ENCODE measurements at places on chromosomes 11 and 22.

DNA sequence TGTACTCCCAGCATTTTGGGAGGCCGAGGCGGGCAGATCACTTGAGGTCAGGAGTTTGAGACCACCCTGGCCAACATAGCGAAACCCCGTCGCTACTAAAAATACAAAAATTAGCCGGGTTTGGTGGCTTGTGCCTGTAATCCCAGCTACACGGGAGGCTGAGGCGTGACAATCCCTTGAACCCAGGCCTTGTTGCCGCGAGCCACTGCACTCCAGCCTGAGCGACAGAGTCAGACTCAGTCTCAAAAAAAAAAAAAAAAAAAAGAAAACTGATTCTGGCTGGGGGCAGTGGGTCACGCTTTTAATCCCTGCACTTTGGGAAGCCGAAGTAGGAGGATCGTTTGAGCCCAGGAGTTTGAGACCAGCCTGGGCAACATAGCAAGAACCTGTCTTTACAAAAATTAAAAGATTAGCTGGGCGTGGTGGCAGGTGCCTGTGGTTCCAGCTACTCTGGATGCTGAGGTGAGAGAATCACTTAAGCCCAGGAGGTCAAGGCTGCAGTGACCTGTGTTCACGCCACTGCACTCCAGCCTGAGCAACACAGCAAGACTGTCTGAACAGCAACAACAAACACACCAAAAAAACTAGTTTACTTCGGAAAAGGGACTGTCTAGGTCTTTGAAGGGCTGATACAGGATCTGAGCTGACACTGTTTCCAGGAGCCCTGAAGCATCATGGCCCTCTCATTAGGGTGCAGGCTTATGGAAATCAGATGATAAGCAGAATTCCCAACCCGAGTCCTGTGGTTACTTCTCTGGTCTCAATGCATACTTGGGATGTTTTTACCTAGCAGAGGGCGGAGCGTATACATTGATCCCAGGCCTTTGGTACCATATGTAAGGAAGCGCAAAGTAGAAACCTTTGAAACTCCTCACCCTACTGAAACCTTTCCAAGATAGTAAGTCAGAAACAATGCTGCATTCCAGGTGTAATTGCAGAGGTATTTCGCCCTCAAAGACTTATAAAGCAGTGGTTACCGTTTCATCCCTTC lies 1.8 kb upstream of the CHKB start:
- no peak for DNase-seq

- no peak for DNase-seq
These were observed 1.2 kb downstream of the P2RX3 start for GRCh38 chr11:57339328-57339727.

DNA sequence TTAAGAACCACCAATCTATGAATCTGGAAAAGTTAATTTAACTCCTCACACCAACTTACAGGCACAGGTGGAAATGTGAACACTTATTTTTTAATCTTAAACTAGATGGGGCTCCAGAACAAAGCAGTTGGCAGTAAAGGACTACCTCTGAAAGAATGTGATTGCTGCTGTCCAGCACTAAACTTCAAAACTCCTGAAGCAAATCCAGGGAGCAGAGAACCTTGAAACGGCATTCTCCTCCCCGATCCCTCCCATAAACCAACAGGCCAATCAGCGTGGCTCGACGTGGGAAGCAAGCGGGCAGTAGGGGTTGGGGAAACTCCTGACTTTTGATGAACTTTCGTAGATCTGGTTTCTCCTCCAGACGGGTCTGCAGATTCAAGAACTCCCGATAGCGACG lies 5.0 kb downstream of the SNX19 start:
- no peak for DNase-seq

- no peak for DNase-seq
These were observed 7.3 kb downstream of the TANGO2 start for GRCh38 chr22:20027966-20028854.

DNA sequence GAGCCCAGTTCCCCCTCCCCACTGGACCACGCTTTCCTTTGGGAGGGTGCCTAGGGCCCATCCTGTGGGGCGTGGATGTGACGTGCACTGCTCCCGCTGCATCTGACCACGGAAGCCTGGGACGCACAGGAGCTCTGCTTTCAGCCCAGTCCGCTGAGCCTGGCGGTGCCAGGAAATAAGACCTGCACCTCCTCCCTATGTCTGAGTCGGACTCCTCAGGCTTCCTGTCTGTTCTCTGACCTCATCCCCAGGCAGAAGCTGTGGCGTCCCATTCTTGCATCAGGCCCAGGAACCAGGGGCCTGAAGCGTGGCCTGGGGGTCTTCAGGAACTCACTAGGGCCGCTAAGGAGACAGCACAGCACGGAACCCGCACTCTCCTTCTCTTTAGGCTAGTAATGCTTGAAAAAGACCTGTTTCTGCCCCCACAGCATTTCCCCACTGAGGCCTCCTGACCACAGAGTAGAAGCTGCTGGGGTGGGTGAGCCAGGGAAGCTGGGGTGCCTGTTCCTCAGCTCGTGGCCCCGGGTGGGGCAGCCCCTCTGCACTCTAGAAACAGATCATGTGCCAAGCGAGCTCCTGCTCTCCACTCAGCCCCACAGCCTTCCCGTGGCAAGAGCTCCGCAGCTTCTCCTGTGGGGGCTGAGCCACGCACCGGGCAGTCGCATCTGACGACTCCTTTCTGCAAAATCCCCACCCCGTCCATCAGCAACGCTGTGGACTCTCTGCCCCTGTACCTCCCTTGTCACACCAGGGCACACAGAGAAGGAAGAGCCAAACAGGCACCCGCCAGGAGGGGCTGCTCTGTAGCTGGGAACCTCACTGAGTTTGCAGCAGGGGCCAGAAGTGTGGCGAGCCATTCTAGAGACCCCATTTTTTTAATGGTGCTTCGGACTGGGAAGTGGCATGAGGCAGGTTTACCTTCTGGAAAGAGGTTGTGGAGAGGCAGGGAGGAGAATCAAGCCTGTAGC lies 22.6 kb downstream of the MOV10L1 start:
- DNase-seq = no peak
